ENCODE measurements at places on chromosomes 13 and 19. TPM values are rescaled to one million over a fixed set of nuclear protein-coding genes. Genes with fewer than 3 reads are reported as not detected.

The ZNF460 gene
- total RNA-seq = 72.9 TPM

The MAST1 gene
- 0.70 TPM for total RNA-seq

The INAFM1 gene
- 14.8 TPM for total RNA-seq

The RBM42 gene
- total RNA-seq = 73.0 TPM

The LMTK3 gene
- total RNA-seq = 28.2 TPM

The NAPSA gene
- 7.1 TPM for total RNA-seq

The NBEA gene
- 3.7 TPM for total RNA-seq

The RNF17 gene
- not detected for total RNA-seq

The EPSTI1 gene
- total RNA-seq = 15.3 TPM

The CGB3 gene
- total RNA-seq = not detected

The KLK4 gene
- total RNA-seq = not detected

The ZNF823 gene
- 3.3 TPM for total RNA-seq

The JUND gene
- 1,161 TPM for total RNA-seq

The PEG3 gene
- total RNA-seq = 0.39 TPM

The CDKN2D gene
- 32.5 TPM for total RNA-seq

The SUGP2 gene
- 115 TPM for total RNA-seq

The ZNF429 gene
- 19.8 TPM for total RNA-seq

The CCDC97 gene
- total RNA-seq = 55.1 TPM

The FGF21 gene
- total RNA-seq = not detected

The SPRED3 gene
- total RNA-seq = 2.1 TPM

The ANGPTL8 gene
- not detected for total RNA-seq

The KLK12 gene
- total RNA-seq = not detected

The ZNF649 gene
- 25.1 TPM for total RNA-seq

The C19orf81 gene
- total RNA-seq = not detected

The ZNF682 gene
- 14.4 TPM for total RNA-seq

The EXOC3L2 gene
- total RNA-seq = not detected

All from T-cell (primary cell).